ENCODE measurements at places on chromosomes 1 and 21. TPM values are rescaled to one million over a fixed set of nuclear protein-coding genes. Genes with fewer than 3 reads are reported as not detected.

SYPL2 gene
- not detected for total RNA-seq

MRPS14 gene
- 45.5 TPM for total RNA-seq

MARK1 gene
- 3.8 TPM for total RNA-seq

KHDRBS1 gene
- total RNA-seq, result 39.2 TPM

SGIP1 gene
- 3.7 TPM for total RNA-seq

MAP7D1 gene
- total RNA-seq, result 33.7 TPM

HHAT gene
- total RNA-seq, result 4.4 TPM

FAM76A gene
- total RNA-seq, result 5.6 TPM

CLCA2 gene
- not detected for total RNA-seq

DNA sequence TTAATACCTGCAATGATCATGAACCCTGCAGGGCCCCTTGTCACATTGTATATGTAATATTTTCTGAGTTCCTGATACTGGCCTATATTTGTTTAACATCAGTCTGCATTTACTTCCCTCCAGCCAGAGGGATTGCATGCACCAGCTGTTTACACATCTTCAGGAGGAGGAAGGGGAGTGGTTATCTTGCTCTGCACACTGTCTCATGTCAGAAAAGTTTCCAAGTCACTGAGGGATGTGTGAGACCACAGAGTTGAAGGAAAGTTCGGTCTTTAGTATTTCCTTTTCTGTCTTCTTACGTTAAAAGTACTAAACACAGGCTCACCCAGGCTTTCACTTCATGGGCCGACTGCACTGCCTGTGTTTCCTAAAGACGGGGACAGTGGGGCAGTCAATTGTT is 574.1 kb downstream of the LMO4 start:
- no peak for DNase-seq

DNA sequence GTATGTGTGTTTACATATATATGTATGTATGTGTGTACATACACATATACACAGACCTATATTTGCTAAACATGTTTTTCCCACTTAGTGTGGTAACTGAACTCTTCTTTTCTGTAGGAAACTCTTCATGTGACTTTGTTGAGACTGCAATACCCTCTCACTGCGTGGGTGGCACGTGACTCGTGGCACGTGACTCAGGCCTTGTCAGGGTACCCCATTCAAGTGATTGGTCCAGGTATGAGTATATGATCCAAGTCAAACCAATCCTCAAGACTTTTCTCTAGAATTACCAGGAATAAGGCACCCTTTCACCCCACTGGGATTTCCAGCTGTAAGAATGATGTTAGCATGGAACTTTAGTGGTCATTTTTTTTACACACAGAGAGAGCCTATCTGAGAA is 149.2 kb upstream of the KCNK2 start:
- DNase-seq, result no peak

DNA sequence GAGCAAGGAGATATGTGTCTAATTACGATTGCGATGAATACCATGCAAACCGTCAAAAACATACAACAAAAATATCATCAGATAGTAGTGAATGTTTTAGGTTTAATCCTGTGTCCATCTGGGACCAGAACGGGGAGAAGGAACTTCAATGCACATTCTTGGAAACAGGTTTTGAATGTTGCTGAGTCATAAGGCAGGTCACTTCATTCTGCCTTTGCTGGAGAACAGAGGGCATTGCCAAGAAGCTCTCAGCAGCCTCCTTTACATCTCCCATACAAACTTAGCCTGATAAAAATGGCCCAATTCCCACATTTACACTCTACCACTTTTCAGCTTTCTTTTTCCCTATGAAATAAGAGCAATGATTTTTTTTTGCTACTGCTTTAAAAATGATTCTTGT is 78.0 kb upstream of the KCNJ6 start:
- no peak for DNase-seq

DNA sequence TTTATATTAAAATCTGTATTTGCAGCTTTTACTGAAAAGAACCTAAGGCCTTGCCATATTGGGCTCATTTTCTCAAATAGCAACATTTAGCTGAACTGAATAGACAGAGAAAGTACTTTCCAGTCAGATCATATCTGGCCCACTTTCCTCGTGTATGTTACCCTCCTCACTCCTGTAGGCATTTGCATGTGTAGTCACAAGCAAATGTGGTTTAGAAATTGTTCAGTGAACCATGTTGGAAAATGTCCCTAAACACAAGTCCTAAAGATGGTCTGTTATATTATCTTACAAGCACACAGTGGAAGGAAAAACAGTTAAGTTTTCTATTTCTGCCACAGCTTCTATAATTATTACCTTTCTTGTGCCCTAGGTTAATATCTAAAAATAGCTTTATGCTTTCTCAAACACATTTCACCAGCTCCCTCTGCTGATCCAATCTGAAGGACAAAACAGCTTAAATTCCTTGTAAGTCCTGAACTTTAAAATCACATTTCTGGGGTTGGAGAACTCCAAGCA is 606 bp upstream of the FMO4 start:
- DNase-seq, result no peak

- peak; percentile 25 for DNase-seq
These were observed 248.3 kb upstream of the CAMK1G start for GRCh38 chr1:209335178-209335577.

DNA sequence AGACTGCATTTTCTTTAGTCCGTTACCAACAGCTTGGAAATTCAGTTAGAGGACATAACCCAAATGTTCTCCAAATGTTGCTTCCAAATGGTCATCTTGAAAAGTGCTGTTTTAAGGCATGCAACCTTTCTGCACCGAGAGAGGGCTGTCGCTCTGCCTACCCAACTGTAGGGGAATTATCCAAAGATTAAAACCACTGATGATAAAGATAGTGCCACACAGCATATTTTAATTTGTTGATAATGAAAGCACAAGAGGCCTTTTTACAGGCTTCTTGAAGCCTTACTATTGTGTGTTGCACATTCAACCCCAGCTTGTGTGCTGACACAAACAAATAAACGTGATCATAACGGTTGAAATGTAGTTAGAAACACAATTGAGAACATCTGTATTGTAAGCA is 121.5 kb downstream of the LMO4 start:
- DNase-seq, result no peak

DNA sequence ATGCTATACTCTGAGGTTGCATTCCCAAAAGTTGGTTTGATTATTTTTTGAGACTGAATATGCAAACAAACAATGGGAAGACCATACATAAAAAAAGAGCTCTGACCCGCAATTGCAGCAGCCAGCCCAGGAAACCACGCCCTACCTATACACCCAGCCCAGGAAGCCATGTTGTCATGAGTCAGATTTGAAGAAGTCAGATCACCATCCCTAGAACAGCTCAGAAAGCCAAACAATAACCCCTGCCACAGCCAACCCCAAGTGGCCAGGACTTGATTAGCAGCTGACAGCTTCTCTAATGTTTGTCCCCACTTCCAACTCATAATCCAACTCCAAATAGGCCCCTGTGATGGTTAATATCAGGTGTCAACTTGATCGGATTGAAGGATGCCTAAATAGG is 621.9 kb downstream of the NPHP4 start:
- DNase-seq, result no peak

GRCh38 chr1:152580433-152580832 is at the start of gene LCE3D:
Gene LCE3D, minus strand, starts transcription at chr1:152580516. Its CDS starts 580 bp downstream, at chr1:152579936.
- no peak for DNase-seq

GRCh38 chr1:107530543-107530942 is 389.7 kb downstream of the NTNG1 start:
- DNase-seq, result no peak

DNA sequence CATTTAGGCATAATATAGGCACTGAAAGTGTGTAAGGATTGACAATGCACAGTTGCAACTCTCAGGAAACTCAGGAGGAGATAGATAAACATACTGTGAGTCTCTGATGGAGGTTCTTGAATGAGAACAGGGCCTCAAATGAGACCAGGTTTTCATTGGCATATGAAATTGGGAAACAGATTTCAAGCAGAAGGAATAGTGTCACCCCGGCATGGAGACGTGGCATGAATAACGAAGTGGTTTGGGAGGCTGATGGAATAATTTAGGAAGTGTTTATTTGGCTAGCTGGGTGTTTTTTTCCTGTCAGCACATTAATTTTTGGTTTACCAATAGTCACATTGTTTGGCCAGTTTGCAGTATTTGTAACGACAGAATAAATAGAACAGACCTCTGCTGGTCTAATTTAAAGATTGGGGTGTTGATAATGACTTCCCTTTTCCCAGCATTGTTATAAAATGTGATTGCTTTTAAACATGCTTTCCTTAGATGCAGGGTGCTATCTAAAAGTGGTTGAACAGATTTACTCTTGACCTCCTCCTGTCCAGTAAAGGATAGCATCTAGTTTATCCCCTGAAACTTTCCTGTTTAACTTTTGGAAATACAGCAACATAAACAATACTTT is 132.0 kb downstream of the C1orf21 start:
- DNase-seq, result no peak

DNA sequence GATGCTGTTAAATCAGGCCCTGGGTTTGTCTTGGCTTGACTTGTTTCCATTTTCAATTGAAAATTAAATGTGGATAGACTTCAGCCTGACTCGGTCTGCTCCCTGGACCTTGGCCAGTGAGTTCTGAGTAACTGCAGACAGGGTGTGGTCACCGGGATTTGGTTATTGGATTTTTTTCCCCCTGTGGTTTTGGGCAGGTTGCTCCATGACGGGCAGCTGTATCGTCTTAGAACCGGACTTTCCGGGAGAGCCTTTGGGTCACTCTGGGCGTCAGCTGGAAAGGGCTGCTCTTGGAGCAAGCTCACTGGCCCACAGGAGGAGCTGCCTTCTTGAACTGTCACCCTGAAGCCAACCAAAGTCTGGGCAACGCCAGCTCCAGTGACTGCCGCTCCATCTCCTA is 75.0 kb downstream of the CLIC6 start:
- no peak for DNase-seq

DNA sequence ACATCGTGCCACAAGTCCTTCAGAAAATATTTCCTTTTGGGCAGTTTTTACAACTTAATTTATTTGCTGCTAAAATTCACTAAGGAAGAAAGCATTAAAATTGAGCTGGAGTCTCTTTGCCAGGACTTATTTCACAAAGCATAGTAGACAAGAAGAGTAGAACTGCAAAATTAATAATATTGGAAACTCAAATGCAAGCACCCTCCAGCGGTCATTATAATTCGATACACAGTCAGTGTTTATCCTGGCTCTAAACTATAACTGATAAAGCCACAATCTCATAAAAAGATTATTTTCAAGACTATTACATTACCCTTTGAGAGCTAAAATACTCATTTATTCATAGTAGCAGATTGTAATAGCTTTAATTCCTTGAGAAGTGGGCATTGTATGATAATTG is 655.4 kb downstream of the RWDD3 start:
- no peak for DNase-seq

- no peak for DNase-seq
These were observed 4.3 kb downstream of the LCK start for GRCh38 chr1:32255072-32256071.

- DNase-seq, result peak; percentile 96
These were observed 45.7 kb upstream of the PRDX6 start for GRCh38 chr1:173431304-173432045.

All from NCI-H460 (cell line).